K562 (cell line): ENCODE measurements at places on chromosomes 4 and X.

DNA sequence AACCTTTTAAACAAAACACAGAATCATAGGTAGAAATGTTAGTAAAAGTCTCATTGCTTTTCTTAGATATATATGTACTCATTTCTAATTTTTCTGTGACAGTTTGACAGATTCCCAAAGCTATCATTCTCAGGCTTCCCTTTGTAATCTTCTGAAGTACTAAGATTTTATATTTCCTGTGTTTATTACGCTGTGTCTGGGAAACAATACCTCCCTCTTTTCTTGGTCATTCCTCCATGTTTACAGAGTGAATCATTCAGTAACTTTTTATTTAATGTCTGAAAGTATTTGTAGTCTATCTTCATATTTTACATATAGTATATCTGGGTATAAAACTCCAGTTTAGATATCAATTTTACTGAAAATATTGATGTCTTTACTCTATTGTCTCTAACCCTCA lies 1826.3 kb upstream of the IGFBP7 start:
- H3K4me1 ChIP-seq, result no peaks in the 10 kb centered on the region
- no peaks in the 10 kb centered on the region for H3K36me3 ChIP-seq

GRCh38 chrX:34624416-34624815 lies 32.7 kb downstream of the TMEM47 start:
- H3K27me3 ChIP-seq, result no peaks in the 10 kb centered on the region
- H3K36me3 ChIP-seq, result no peaks in the 10 kb centered on the region
- H3K4me3 ChIP-seq, result no peak overlapping the region
- H3K27ac ChIP-seq, result no peak overlapping the region
- no peaks in the 10 kb centered on the region for H3K4me1 ChIP-seq
- DNase-seq, result no peak

DNA sequence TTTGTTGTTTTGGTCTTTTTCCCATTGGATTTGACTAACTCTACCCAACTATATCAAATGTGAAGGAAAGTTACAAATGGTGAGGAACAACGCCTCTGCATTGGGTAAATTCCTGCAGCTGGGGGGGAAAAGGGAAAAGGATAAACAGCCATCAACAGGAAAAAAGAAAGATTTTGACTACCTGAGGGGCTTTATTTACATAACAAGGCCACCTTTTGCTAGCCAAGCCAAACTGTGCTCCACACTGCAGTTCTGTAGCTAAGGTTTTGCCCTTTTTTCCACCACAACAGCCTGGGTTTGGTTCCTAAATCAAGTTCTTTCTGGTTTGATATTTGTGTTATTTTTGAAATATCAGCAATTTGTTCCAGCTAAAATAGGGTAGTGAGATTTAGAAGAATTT lies 40.8 kb downstream of the RHOXF2B start:
- no peak for DNase-seq
- no peaks in the 10 kb centered on the region for H3K36me3 ChIP-seq
- no peaks in the 10 kb centered on the region; the same call in 2 of the 3 replicates for H3K4me1 ChIP-seq

DNA sequence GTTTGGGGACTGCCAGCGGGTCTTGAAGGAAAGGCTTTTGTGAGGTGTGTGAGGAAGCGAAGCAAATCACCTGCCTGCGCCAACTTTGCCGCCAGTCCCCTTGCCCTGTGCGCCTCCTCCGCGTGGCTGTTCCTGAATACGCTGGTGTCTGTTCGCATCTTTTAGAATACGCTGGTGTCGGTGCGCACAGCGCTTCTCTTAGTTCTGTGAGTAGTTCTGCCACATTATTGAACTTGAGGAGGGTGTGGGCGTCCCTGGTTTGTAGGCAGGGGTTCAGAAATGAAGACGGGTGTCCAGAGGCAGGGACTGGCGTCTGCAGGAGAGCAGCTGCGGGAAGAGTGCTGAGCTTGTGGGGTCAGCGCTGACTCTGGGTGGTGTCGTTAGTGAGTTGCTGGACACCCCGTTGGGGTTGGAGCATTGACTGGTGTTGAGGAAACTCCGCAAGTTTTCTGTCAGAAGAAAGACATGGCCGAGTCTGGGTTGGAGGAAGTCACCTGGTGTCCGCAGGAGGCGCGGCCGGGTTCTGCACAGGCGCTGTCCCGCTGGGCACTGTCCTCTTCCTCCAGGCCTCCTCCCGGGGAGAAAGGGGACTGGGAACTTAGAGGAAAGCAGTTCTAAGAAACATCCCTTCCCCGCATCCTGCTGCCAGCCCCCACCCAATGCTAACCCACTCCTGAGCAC lies 930 bp downstream of the ZNF718 start:
- H3K27ac ChIP-seq, result peak overlapping the region; percentile 92
- H3K27me3 ChIP-seq, result no peaks in the 10 kb centered on the region
- DNase-seq, result peak; percentile 32
- peak overlapping the region; percentile 58 for H3K4me3 ChIP-seq
- H3K36me3 ChIP-seq, result peaks cover 13% of the 10 kb centered on the region; the same call in 1 of the 3 replicates

DNA sequence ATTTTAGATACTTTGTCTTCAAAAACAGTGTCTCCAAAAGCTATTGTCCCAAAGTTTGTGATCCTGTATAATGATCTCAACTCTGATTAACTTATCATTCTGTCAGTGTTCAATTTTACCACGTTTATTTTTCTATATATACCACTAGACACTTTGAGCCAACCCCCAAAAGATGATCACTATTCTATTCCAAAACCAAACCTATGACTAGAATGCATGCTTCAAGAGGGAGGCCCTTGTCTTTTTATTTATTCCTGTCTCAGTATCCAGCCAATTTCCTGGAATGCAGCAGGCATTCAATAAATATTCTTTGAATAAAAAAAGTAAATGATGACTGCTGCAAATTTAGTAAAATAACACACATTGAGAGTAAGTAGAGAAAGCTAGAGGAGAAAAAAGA lies 275.6 kb downstream of the LDB2 start:
- H3K4me3 ChIP-seq, result no peak overlapping the region
- no peak for DNase-seq
- no peaks in the 10 kb centered on the region for H3K27me3 ChIP-seq
- no peaks in the 10 kb centered on the region for H3K4me1 ChIP-seq

DNA sequence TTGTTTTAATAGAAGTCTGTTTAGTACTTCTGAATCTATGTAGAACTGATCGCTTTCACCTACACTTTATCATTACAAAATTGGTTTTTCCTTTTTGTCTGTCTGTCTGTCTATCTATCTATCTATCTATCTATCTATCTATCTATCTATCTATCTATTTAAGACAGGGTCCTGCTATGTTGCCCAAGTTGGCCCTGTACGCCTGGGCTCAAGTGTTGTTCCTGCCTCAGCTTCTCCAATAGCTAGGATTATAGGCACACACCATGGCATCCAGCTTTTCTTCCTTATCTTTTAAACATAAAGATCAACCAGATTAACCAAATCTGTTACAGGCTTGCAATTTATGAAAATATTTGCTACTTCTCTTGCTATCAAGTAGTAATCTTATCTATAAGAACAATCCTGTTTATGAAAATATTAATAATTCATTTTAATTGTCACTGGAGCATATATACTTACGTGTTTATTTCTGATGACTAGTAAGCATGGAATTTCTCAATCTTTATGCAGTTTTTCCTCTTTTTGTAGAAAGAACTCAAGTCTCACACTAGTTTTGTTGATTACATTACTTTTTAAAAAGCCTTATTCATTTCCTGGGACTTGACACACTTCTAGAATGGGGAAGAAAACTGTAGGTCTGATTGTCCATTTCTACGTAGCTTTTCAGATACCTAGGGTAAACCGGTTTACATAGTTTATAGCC lies 24.5 kb downstream of the KIAA0232 start:
- no peak overlapping the region for H3K4me3 ChIP-seq
- DNase-seq, result no peak
- peaks cover 39% of the 10 kb centered on the region for H3K4me1 ChIP-seq

- no peaks in the 10 kb centered on the region; the same call in none of the 2 replicates for H3K27me3 ChIP-seq
- H3K27ac ChIP-seq, result no peak overlapping the region
- no peaks in the 10 kb centered on the region for H3K36me3 ChIP-seq
- DNase-seq, result no peak
- no peak overlapping the region for H3K4me3 ChIP-seq
- no peaks in the 10 kb centered on the region; the same call in 1 of the 2 replicates for H3K4me1 ChIP-seq
Observed at GRCh38 chrX:2785538-2785937, 33.7 kb downstream of the XG start.

DNA sequence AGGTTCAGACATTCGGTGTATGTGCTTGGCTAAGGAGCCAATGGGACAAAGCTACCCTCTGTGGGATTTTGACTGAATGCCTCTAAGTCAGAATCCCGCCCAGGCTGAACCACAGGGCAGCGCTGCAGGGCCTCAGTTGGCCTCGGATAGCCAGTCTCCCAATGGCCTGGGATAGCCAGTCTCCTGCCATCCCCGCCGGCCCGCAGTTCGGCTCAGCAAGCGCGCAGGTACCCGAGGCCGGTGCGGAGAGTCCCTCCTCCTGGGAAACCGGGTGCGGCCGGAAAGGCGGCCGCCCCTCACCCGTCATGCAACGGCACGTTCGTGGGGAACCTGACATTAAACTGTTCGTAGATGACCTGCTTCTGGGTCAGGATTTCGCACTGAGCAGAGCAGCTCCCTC lies 16.1 kb downstream of the PPEF2 start:
- H3K27ac ChIP-seq, result no peak overlapping the region
- no peaks in the 10 kb centered on the region for H3K36me3 ChIP-seq
- peaks cover 29% of the 10 kb centered on the region for H3K27me3 ChIP-seq
- H3K4me1 ChIP-seq, result no peaks in the 10 kb centered on the region
- DNase-seq, result no peak

DNA sequence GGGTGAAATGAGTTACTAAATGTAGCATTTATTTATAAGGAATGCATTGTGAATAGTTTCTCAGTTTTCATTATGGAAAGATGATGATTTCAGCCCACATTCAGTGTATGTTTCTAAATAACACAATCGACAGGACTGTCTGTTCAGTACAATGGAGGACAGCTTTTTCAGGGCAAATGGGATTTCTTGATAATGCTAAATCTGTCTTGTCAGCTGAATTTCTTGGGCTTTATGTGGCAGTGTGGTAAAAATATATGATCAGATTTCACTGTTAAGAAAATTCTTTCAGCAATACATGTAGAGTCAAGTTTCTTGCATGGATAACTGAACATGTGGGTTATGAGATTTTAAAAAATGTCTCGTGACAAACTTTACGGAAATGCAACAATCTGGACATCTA lies 150.8 kb downstream of the NPNT start:
- H3K4me3 ChIP-seq, result no peak overlapping the region
- H3K27me3 ChIP-seq, result no peaks in the 10 kb centered on the region
- no peaks in the 10 kb centered on the region for H3K4me1 ChIP-seq

DNA sequence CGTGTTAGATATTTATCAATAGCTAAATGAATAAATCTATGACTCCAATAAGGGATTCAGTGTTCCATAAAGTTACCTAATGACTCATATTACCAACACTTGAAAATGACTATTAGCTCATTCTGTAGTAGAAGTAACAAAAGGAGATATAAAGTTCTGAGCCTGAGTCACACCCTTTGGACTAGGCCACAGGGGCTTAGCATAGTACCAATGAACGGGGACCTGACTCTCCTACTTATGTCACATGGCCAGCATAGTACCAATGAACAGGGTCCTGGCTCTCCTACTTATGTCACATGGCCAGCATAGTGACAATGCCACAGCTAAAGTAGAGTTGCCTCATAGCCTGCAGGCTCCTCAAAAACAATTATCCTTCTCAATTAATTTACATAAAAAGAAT lies 43.7 kb downstream of the MAGEB16 start:
- DNase-seq, result no peak
- no peaks in the 10 kb centered on the region for H3K27me3 ChIP-seq
- H3K4me3 ChIP-seq, result no peak overlapping the region
- H3K4me1 ChIP-seq, result no peaks in the 10 kb centered on the region

DNA sequence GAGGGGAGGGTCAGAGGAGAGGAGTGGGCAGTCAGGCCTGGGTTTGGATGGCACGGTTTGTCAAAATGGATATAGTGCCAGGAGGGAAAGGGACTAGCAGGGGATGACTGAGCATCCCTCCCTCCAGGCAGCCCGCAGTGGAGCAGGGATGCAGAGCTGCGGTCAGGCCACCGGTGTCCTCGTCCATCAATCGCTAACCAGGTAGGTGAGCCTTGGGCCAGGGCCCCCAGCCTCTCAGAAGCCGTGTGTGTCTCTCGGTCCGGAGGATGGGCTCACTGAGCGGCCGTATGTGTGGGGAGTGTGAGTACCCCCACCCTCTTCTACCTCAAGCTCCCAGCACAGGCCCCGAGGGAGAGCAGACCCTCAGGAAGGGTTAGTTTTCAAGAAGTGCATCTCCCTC lies 538 bp upstream of the CYTL1 start:
- no peak for DNase-seq
- no peak overlapping the region for H3K27ac ChIP-seq
- H3K36me3 ChIP-seq, result no peaks in the 10 kb centered on the region

GRCh38 chrX:9182041-9182440 lies 148.1 kb upstream of the FAM9B start:
- no peak overlapping the region for H3K27ac ChIP-seq
- no peaks in the 10 kb centered on the region for H3K36me3 ChIP-seq
- peaks cover 3% of the 10 kb centered on the region; the same call in 1 of the 3 replicates for H3K27me3 ChIP-seq
- no peak overlapping the region for H3K4me3 ChIP-seq

DNA sequence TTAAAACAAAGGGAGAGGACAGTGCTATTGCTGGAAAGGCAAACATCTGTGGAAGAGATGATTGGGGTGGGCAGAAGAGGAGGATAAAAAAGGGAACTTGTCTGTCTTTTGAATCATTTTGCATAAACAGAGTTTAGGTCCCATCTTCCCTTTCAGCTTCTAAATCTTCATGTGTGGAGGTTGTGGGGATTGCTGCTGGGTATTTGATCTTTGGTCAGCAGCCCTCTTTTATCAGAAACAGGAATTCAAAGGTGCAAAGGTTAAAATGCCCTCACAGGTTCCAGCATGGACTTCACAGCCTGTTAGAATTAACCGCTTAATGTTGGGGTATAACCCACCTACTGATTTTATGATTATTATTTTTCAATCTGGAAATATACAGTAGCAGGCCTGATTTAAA lies 39.5 kb upstream of the TMEM154 start:
- no peak for DNase-seq
- no peaks in the 10 kb centered on the region; the same call in 1 of the 2 replicates for H3K27me3 ChIP-seq
- no peak overlapping the region for H3K27ac ChIP-seq

GRCh38 chrX:56499372-56499771 lies 64.1 kb upstream of the UBQLN2 start:
- H3K4me3 ChIP-seq, result no peak overlapping the region
- no peaks in the 10 kb centered on the region for H3K27me3 ChIP-seq
- DNase-seq, result no peak
- H3K27ac ChIP-seq, result no peak overlapping the region
- no peaks in the 10 kb centered on the region for H3K4me1 ChIP-seq

- H3K27ac ChIP-seq, result no peak within 1 kb of the TSS
- H3K27me3 ChIP-seq, result no peaks in the 10 kb centered on the region
- no peaks in the 10 kb centered on the region for H3K4me1 ChIP-seq
- no peaks in the 10 kb centered on the region for H3K36me3 ChIP-seq
Observed at GRCh38 chrX:19514791-19515614, at the start of gene MAP3K15. TSS of gene MAP3K15 (minus strand) at chrX:19515508. CDS start at chrX:19515261, 247 bp downstream.

DNA sequence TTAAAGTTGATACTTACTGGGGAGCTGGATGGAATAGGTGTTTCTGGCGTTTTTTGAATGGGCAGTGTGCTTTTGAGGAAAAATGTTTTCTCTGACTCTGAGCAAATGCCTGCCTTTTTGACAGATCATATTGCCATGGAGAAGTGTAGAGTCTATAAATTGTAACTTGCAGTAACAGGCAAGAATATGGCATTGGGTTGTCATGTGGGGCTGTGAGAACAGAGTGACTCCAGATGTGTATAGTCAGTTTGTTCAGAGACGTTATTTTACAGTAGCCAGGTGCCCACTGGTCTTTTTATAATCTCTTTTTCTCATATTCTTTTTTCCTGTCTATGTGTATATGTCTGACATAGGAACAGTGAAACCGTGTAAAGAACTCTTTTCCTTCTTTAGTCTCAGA lies 40.8 kb downstream of the RAPGEF2 start:
- no peak overlapping the region for H3K27ac ChIP-seq
- H3K4me1 ChIP-seq, result peaks cover 25% of the 10 kb centered on the region; the same call in 2 of the 3 replicates
- no peaks in the 10 kb centered on the region for H3K27me3 ChIP-seq

- no peak overlapping the region for H3K27ac ChIP-seq
- no peaks in the 10 kb centered on the region for H3K4me1 ChIP-seq
Observed at GRCh38 chr4:168432419-168433146, 47.7 kb downstream of the DDX60L start.
